ENCODE measurements at places on chromosomes 2 and 18. TPM values are rescaled to one million over a fixed set of nuclear protein-coding genes. Genes with fewer than 3 reads are reported as not detected.
A peak's percentile ranks its signal among the peaks of the same experiment; 100 is the strongest.

DNA sequence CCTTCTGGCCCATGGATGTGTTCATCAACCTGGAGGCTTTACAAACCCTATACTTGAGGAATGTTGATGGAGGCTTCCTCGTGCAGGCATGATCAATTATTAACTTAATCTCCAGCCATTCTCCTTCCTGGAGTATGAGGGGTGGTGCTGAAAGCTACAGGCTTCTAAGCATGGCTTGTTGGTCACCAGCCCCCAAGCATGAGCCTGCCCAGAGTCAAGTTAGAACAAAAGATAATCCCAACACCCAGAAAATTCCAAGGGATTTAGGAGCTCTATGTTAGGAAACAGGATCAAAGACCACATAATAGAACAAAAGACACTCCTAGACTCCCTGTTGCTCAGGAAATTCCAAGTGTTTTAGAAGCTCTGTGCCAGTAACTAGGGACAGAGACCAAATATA, 63.1 kb downstream of the FAM171B start:
- DNase-seq: no peak

GRCh38 chr2:239807568-239807967, 217.6 kb downstream of the NDUFA10 start:
- peak; percentile 74 for DNase-seq

DNA sequence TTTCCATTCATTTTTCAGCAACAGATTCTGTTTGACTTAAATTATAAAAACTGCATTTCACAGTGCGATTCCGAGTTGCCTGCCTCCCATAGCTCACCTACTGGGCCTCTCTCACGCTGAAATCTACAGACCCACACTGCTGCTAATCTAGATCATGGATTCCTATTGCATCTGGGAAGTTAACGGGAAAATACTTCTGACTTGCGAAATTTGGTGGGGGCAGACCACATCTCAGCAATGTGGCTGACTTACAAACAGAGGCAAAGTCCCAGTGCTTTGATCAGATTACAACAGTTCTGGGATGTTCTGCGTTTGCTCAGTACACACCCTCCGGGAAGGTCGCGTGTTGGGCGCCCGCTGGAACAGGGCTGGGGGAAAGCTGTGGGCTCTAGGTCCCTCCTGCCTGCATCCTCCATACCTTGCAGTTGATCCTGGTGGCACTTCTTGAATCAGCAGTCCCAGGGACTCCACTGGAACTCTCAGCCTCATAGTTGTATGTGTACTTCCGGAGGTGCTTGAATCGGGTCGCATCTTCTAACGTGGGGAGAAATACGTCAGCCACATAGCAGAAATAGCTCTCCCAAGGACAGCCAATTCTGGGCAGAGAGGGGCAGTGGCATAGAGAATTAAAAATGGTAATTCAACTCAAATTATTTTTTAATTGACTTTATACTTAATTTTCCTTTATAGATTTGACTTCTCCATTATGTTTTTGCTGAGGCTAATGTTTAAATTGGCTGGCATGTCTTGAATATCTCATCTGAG, 1.7 kb downstream of the APOB start:
- no peak for DNase-seq

GRCh38 chr2:105373344-105373781, 25.5 kb downstream of the FHL2 start:
- no peak for DNase-seq

DNA sequence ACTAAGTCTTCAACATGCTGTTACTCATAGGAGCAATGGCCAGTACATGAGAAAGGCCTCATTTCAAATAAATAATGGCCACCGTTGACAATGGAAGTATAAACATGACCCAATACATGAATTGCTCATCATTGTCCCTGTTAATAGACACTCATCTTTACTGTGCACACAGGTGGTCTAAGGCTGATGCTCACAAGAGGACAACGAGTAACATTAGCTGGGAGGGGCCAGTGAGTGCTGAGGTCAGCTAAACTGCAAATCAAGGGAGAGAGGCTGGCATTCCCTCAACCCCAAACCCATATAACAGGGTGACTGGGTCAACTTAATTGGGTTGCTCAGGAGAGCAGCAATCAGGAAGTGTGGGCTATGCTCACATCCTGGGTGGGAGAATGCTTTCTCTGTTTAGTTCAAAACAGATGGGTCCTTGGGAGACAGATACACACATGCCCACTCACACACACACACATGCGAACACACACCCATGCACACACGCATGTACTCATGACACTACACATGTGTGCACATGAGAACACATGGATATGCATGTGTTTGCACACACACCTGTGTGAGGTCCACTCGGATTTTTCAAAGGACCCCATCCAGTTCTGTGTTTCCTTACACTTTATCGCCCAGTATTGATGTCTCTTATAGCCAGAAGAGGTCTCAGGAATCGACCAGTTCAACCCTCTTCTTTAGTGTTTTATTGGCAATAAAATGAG, 172.0 kb downstream of the INHBB start:
- no peak for DNase-seq

DNA sequence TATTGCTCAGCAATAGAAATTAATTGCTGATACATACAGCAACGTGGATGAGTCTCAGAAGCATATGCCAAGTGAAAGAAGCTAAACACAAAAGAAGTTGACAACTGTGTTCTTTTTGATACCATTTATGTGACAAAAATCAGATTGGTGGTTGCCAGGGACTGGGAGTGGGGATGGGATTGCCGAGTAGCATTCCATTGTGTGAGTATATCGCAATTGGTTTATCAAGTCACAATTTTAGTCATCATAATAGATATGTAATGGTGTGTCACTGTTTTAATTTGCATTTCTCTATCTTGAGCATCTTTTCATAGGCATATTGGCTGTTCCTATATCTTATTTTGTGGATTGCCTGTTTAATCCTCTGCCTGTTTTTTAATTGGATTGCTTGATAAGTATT, 20.9 kb downstream of the STRADB start:
- DNase-seq: no peak

DNA sequence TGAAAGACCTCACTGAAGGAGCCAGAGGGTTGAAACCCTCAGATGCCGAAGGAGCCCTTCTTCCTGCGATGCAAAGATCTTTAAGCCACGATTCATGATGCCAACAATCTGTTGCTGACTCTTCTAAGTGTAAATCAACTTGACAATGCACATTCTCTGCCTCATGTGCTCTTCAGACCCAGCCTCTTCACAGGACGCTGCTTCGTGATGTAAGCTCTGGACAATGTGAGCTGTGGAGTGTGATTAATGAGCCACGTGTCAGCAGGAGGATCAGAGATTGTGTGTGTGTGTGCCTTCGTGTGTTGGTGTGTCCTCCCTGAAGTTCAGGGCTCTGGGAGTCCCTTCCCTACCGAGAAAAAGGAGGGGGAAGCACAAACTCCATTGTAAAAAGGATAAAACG, 26.5 kb upstream of the TWIST2 start:
- no peak for DNase-seq

DNA sequence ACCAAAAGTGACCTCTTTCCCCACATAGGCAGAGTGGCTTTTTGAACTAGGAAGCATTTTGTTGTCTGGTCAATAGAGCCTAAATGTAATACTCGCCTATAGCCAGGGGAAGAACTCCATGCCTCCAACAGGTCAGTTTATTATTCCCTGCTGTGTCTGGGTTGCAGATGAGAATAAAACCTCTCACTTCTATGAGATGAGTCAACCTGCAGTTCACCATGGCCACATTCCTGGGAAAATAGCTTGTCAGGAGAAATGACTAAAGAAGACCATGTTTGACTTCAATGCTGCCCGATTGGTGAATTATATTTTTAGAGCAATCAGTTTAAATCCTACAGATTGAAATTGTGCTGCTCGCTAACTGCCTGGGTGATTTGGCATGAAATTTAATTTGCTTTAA, 46.7 kb upstream of the LRRTM1 start:
- DNase-seq: no peak

DNA sequence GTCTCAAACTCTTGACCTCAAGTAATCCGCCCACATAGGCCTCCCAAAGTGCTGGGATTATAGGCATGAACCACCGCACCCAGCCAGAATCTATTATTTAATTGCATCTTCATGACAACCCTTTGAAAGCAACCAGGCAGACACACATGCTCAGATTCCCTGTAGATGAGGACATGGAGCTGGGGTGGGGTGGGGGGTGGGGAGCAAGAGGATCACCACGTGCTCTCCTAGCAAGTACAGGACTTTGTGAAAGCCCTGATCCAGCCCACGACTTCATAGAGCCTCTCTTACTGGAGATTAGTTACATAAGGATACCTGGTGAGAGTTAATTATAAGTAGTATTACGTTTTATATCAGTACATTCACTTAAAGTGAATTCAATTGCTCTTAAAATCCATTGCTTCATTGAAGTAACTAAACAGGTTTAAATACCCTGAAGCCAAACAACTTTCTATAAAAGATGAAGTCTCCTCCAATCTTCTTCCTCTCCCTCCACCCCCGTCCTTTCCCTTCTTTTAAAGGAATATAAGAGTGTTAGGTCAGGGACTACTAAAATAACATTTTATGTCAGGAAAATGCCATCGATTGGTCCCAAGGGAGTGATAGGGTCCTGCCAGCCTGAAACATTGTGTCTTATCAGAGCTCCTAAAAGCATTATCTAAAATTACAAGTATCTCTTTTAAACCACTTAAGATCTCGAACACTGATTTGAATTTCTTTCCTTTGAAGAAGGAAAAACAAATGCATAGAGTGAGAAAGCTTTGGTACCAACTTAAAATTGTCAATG, 123.9 kb downstream of the EPHA4 start:
- DNase-seq: no peak

GRCh38 chr2:82528288-82528687, 1930.8 kb downstream of the SUCLG1 start:
- no peak for DNase-seq

DNA sequence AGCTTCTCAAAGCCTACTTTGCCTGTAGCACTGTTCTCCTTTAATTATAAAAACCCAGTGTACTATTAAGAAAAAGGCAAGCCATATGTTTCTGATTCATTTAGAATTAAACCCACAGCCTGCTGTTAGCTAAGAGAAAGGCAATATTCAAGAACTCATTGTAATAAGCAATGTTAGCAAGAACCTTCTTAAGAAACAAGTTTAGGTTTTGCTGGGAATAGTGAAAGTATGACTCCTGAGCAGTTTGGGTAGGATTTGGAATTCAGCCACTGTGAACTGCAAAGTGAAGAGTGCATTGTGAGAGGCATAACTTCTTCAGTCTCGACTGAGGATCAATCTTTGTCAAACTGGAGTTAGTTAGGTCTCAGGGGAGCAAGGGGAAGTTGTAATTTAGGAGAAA, 206.5 kb upstream of the NT5C1B start:
- no peak for DNase-seq

DNA sequence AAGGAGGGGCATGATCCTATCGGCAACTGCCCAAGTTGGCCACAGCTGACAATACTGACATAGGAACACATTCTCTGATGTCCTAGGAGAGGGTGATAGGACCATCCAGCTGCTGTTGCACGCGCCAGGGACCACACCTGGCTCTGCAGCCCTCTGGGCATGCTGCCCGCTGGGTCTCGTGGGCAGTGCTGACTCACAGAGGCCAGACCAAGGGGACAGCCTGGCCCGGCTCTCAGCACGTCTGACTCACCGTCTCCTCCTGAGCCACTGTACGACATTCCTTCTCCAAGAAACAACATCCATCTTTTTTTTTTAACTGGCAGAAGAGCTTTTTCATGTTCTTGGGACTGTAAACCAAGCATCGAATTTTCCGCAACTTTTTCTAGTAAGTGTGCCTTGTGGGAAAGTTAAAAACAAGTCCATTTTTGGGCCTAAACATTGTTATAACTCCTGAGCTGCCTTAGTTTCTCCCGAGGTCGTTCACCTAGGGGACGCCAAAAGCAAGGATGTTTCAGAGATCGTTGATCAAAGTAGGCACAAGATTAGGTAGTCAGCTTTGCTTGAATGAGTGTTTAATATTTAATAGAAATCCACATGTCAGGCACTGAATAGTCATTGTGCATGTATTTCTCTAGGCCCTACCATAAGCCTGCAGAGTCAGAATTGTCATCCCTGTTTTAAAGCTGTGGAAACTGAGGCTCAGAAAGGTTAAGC, 100.3 kb downstream of the TTC32 start:
- no peak for DNase-seq

DNA sequence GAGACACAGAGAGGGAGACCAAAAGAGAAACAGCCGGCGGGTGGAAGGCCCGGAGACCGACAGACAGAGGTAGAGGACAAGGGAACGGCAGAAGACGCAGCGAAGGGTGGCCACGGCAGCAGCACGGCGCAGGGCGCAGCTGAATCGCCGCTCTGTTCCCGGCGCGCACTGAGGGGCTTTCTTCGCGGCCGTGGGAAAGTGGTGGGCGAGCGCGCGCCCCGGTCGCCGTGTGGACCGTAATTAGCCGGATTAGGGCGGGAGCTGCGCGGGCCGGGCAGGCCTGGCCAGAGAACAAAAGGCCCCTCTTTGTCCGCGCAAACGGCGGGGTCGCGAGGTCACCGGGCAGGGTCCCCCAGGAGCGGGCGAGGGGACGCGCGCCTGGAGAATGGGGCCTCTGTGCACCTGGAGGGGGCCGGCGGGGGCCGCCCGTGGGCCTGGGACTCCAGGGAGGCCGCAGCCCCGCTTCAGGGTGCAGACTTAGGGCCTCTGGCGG, 158.3 kb downstream of the ZFP36L2 start:
- DNase-seq: peak; percentile 87

GRCh38 chr2:127659408-127660290, 13.7 kb downstream of the GPR17 start:
- no peak for DNase-seq

DNA sequence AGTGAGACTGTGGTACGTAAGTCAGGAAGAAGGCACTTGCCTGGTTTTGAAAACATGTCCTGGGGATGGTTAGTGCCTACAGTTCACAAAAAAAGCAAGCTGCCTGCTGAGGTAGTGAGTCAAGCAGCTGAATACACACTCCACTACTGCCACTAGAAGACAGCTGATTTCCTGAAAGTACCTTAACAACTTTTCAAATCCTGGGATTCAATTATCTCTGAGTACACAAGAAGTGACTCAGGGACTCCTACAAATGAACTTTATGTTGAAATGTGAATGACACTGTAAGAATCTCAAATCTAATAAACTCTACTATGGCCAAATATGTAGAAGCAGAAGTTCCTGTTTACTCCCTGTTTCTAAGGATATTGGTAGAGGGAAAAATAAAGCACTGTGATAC, 58.0 kb upstream of the ARL5A start:
- DNase-seq: no peak

The HOXD12 gene
- total RNA-seq: not detected

The CIB4 gene
- not detected for total RNA-seq

The ASPRV1 gene
- 1.1 TPM for total RNA-seq

The XDH gene
- total RNA-seq: 0.26 TPM

The HDLBP gene
- 492 TPM for total RNA-seq

The FSHR gene
- total RNA-seq: not detected

The CCDC85A gene
- total RNA-seq: 7.6 TPM

The TMEM163 gene
- 1.9 TPM for total RNA-seq
